Epithelial cell of proximal tubule (primary cell): ENCODE measurements at places on chromosomes 5 and 9. TPM values are rescaled to one million over a fixed set of nuclear protein-coding genes. Genes with fewer than 3 reads are reported as not detected.

DNA sequence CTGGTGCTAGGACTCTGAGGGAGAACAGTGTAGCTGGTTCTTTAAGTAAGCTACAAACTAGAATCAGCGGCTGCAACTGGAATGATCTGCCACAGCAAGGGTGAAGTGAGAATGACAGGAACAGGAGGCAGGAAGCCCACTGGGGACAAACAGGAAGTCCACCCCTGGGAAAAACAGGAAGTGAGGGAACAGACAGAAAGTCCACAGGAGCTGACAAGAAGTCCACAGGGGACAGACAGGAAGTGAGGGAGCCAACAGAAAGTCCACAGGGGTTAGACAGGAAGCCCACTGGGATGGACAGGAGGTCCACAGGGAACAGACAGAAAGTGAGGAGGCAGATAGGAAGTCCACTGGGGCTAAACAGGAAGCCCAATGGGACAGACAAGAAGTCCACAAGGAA, 15.5 kb downstream of the ADAMTS16 start:
- DNase-seq = no peak

DNA sequence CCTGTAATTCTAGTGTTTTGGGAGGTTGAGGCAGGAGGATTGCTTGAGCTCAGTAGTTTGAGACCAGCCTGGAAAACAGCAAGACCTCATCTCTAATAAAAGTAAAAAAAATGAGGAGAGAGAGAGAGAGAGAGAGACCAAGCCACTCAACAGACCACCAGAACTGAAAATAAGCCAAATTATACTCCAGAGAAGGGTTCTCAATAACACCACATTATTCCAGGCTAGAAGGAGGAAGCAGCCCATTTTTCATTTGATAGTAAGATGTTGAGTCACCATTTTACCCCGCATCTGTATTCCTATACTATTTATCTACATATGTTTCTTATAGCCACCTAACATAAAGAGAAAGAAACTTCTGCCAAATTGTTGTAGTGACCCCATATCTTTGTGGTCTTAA, 134.8 kb downstream of the PCSK5 start:
- no peak for DNase-seq

DNA sequence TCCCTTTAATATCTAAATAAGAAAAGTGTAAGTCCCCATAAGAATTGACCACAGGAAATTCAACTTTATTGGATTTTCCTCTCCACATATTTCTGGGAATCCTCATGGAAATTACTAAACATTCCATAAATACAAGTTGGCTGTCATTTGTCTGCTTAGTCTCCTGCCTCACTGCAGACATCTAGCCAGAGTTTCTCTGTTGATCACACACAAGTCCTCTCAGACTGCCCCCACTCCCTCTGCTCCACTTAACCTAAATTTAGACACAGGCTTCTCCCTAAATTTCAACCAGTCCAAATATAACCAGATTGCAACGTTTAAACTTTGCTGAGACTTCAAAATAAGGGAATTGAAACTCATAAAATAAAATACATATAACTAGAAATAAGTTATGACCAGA, 982.1 kb downstream of the DTWD2 start:
- DNase-seq = no peak

DNA sequence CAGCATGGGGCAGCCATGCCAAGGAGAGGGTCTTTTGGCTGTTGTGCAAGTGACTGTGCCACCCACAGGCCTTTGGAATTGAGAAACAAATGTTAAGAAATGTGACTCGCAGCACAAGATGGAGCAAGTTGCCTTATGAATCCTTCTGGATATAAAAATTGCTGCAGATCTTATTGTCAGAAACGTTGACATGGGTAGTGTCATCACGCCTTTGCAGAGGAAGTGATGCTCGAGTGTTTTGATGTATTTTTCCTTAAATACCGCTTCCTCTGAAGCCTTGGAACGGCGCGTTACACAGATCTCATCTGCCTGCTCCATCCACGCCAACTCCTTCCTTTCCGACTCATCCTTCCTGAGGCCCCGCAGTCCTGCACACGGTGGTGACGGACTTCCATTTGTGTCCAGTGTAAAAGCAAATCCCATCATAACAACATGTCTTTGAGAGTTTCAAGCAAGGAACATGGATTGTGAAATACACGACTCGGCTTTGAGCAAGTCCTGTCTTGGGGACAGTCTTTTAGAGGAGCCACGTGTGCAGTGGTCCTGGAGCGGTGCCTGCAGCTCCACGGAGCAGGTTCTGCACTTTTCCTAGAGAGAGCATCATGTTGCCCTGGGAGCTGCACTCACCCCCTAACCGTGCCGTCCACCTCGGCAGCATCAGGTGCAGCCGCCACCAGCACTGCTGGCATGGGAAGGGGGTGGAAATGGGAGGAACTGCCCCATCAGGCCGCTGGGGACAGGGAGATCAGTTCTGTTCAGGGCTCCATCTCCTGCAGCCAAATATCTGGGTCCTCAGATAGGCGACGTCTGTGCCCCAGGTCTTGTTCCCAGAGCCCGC, 15.1 kb downstream of the ROPN1L start:
- no peak for DNase-seq

DNA sequence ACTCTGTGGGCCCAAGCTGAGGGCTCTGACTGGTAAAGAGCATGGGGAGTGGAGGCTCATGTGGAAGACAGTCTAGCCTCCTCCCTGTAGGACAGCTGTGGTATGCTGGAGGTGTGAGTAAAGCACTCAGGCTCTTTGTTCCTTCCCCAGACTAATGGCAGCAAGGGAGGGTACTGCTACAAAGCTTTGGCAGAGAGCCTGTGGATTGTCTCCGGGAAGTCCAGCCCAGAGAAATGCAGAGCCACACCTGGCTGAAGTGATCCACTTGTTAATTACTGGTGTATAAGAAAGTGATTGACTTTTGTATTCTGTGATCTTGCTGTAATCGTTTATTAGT, 161.7 kb downstream of the OXCT1 start:
- DNase-seq = no peak

DNA sequence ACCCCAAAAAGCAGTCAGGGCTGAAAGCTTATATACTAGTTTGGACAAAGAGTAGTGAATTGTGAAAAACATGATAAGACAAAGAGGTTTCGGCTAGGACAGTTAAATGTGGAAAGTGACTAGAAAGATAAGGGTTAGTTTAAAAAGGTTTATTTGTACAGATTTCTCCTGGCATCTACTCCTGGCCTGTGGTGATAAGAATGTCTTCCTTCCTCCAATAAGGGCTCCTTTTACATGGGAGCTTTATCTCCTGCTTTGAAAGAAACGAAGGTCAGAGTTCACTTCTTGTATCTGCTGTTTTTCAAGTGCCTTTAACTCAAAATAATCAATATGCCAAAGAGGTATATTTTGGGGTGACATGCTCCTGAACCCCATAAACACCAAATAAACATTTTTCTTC, 776.1 kb upstream of the COX7C start:
- no peak for DNase-seq

DNA sequence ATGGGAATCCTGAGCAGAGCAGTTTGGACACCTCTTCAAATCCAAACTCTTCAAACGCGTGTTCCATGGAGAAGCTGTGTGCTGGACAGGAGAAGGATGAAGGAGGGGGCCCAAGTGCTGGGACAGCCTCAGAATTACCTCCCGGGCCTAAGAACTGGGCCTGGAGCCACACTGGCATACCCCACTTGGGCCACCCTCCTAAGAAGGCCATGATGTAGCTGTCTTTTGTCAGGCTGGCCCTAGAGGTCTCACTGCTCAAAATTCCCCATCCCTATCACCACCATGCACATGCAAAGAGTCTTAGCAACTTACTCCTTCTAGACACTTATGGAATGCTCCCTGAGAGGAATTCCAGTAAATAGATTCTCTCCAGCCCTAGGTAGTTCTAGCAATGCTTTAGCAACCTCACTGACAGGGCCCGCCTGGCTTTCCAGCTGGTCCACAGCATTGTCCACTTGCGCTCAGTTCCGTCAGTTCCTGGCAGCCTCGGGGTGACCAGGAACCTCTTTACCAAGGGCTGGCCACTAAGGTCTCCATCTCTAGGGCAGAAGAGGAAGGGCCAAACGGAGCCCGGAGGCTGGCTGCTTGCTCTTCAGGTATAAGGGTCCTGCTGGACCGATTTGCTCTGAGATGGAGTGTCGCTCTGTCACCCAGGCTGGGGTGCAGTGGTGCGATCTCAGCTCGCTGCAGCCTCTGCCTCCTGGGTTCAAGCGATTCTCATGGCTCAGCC, 75.3 kb downstream of the RGS3 start:
- no peak for DNase-seq

DNA sequence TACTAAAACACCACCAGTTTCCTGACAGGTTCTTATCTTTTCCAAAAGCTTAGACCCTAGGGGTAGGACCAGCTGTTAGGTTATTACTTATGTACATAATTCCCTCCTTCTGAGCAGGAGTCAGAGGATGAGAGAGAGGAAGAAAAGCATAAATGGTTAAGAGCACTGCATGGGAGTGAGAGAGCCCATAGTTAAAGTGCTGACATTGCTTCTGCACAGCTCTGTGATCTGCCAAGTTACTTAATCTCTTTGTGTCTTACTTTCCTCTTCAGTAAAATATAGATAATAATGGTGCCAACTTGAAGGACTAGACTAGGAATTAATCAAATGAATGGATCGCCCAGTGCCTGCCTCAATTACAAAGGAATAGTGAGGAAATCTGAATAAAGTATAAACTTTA, 66.4 kb downstream of the NRG2 start:
- DNase-seq = no peak

GRCh38 chr9:112184946-112185345, 9.8 kb upstream of the SUSD1 start:
- DNase-seq = no peak

DNA sequence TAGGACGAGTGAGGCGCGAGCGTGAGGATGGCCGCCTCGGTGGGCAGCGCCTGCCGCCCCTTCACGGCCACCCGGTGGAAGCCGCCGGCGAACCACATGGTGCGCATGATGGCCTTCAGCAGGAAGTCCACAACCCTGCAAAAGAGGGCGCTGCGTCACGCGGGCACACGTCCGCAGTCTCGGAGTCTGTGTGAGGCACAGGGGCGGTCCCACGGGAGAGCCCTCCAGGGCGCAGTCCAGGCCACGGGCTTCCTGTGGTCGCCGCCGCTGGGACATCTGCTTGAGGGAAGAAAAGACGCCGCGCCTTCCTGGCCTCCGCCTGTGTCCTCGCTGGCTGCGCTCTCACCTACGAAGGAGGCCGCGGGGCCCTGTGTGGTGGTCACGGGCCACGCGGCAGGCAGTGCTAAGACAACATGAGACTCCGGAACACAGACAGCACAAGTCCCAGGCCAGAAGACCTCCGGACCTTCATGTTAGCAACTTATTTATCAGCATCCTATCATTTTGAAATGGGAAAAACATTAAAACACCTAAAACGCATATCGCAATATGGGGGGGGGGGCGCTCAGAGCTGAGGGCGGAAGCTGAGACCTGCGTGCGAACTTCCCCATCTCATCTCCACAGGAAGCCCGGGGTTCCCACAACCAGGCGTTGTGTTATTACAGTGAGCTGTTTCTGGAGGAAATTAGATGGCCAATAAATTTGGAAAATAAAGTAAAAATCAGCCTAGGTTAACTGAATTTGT, 28.8 kb downstream of the LPCAT1 start:
- DNase-seq = no peak

GRCh38 chr9:124472770-124473169, 22.5 kb downstream of the ADGRD2 start:
- no peak for DNase-seq

GRCh38 chr5:77272206-77272605, 61.7 kb downstream of the PDE8B start:
- DNase-seq = no peak

GRCh38 chr5:4018007-4018406, 422.4 kb downstream of the IRX1 start:
- DNase-seq = no peak

DNA sequence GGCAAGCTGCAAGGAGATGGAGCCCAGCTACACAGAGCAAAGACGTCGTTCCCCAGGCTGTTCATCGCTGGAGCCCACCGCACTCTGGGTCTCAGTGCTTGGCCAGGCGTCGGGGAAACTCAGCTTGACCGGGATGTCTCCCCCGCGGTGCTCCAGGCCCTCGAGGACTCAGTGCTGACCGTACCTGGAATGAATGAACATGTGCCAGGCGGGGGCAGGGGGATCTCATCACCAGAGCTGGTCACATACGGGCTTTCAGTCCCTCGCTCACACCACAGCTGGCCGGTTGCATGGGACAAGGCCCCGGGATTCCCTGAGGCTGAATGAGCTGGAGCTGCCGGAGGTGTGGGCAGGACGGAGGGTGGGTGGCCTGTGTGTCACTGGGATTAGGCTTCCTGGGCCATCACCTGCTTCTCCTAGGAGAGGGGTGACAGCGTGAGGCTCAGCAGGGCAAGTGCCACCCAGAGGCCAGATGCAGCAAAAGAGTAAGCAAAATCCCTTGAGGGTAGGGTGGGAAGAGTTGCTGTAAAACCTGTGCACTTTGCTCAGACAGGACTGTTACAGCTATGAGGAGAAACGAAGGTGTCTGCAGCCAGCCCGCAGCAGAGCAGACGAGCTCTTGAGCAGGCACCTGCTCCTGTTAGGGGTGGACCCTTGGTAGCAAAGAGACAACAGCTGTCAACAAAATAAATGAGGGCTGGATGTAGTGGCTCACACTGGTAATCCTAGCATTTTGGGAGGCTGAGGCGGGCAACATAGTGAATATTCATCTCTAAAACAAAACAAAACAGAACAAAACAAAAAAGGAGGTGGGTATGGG, 70.7 kb upstream of the RAPGEF1 start:
- DNase-seq = no peak

DNA sequence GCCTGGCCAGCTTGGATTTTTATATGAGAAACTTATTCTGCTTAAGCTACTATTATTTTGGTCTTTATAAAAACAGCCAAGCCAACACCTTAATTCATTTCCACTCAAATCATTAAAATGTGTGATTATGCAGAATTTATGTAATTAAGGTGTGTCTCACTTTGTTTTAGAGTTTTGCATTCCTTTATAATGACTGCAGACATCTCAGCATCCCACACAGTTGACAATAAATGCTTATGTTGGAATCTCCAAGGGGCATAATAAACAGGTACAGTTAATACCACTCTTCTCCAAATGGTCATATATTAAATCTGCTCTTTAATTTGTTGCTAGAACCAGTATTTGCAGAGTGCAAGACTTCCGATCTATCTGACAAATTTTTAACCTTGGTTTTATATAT, 34.3 kb downstream of the ARL15 start:
- DNase-seq = no peak

DNA sequence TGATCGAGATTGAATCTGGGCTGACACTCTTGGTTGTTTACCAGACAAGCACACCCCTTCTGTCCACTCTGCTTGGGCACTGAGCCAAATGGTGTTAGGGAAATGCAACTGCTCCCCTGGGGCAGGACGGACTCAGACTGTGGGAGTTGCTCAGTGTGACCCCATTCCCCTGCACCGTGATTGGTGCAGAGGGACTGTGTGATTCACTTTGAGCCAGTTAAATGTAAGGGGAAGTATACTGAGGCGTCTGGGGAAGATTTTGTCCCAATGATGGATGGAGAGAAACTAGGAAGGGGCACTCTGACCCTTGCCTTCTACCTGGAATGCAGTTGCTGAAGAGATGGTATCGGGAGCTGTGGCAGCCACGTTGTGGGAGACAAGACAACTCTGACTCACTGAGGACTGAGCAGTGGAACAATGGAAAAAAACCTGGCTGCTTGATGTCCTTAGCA, 196.0 kb upstream of the ANKRD55 start:
- DNase-seq = no peak

- DNase-seq = no peak
Measured at GRCh38 chr9:21669701-21670100, 132.7 kb upstream of the MTAP start.

- no peak for DNase-seq
Measured at GRCh38 chr9:12790001-12790400, 15.2 kb downstream of the LURAP1L start.

Gene FAM221B
- total RNA-seq = not detected in 2 replicates

Gene OLFML2A
- 3.5 and 7.0 TPM in 2 replicates for total RNA-seq

Gene SMIM33
- not detected in 2 replicates for total RNA-seq

Gene PCDHB8
- not detected in 2 replicates for total RNA-seq

Gene PCDHGA12
- 1.8 and 1.9 TPM in 2 replicates for total RNA-seq

Gene WDR5
- total RNA-seq = 29.1 and 47.9 TPM in 2 replicates

Gene RAB3C
- not detected in 2 replicates for total RNA-seq

Gene MAST4
- 6.1 and 17.3 TPM in 2 replicates for total RNA-seq
